ENCODE measurements at places on chromosomes 13 and 19.

GRCh38 chr13:27128825-27129627 lies 42.6 kb downstream of the USP12 start:
- DNase-seq: no peak

- DNase-seq: no peak
Measured at GRCh38 chr13:110162866-110163658, 143.9 kb downstream of the COL4A1 start.

- DNase-seq: no peak
Measured at GRCh38 chr19:12034620-12035019, 859 bp downstream of the ZNF433 start.

DNA sequence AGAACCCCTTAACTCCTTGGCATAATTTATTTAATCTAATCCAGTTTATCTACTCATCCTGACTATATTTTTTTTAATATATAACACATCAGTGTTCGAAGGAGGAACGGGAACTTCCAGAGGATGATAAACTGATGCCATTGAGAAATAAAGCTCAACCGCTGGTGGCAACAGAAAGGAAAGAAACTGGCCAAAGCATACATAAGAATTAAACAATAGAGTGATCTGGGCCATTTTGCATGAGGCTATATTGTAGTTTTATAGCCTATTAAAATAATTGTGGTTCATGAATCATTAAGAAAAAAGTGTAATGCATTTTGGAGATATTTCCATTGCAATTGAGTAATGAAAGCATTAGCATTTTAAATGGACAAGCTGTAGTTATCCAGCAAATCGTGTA lies 94.2 kb downstream of the FRY start:
- DNase-seq: no peak

DNA sequence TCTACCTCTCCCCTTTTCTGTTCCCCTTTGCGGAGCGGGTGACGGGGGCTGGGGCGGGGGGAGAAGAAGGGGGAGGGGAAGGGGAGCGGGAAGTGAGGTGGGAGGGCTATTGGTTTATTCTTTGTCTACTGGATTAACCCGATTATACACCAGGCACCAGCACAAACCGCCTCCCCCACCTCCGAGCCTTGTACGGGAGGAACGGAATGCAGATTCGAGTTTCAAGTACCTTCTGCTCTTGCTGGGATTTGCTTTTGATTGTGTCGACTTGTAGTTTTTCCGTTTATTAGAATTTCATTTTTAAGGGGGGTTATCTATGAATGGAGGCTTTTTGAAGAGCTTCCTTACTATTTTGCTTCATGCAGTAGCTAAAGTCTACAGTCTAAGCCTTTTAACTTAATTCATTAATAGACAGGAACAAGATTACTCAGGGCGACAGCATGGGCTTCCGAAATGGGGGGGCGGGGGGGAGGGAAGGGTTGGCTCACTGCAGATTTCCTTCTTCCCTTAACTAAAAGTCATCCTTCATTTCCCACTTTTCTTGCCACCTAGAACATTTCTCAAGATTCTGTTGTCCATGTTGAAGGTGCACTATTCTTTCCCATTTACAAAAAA lies 937 bp upstream of the SPRY2 start:
- no peak for DNase-seq

DNA sequence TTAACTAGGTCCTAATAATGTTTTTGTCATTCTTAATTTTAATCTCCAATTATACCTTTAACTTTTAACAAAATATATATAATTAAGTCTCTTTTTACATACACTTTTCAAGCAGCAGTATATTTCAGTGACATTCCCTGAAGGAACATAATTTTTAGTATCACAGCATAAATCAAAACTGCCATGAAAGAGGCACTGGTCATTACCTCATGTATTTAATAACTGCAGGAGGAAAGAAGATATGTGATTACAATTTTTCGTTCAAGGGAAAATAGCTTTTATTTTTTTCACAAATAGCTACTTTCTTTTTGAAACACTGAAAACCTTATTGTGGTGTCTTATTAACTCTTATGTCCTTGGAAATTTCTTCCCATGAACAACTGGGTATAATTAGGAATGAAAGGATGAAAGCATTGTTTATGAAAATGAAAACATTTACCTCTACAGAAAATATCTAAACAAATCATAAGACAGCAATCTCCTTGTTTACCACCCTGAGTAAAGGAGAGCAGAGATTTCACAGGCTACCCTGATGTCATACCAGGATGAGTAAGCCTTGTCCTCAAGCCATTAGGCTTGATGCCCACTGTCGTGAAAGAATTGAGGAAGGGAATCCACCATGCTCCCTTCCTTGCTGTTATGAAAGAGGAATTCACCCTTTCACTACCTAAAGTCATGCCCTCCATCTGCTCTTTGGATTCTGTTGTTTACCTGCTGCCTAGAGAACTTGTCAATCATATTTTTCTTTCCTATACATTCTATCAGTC lies 877.2 kb upstream of the PCDH20 start:
- no peak for DNase-seq

DNA sequence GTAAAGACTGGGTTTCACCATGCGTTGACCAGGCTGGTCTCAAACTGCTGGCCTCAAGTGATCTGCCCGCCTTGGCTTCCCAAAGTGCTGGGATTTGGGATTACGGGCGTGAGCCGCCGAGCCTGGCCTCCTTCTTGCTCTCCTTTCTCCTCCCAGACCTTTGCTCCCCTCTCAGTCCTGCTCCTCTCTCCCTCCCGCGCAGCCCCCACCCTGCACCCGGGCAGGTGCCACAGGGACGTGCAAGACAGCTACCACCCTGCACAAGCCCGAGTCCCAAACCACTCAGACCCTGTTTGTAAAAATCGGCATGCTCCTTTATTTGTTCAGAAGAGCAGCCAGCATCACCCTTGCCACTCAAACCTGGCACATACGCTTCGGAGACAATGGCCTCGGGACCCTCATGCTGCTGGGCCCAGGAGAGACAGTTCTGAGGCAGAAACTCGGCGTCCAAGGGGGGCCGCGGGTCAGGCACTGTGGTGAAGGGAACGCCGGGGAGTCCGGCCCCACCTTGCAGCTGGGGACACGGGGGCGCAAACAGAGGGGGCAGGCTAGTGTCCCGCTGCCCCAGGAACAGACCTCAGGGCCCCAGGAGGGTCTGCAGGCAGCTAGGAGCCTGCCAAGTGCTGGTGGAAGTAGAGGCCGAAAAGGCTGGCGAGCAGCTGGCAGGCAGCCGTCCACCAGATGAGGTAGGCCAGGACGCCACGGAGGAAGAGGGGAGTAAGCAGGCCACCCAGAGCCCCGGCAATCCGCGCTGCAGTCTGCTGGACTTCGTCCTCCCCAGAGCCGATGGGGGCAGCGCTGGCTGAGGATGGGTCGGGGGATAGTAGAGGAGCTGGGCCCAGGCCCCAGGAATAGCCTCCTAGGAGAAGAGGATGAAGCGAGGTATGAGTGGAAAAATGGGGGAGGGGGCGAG lies 18.7 kb downstream of the TMEM161A start:
- DNase-seq: no peak

- no peak for DNase-seq
Measured at GRCh38 chr13:97068151-97068550, 73.9 kb upstream of the OXGR1 start.

DNA sequence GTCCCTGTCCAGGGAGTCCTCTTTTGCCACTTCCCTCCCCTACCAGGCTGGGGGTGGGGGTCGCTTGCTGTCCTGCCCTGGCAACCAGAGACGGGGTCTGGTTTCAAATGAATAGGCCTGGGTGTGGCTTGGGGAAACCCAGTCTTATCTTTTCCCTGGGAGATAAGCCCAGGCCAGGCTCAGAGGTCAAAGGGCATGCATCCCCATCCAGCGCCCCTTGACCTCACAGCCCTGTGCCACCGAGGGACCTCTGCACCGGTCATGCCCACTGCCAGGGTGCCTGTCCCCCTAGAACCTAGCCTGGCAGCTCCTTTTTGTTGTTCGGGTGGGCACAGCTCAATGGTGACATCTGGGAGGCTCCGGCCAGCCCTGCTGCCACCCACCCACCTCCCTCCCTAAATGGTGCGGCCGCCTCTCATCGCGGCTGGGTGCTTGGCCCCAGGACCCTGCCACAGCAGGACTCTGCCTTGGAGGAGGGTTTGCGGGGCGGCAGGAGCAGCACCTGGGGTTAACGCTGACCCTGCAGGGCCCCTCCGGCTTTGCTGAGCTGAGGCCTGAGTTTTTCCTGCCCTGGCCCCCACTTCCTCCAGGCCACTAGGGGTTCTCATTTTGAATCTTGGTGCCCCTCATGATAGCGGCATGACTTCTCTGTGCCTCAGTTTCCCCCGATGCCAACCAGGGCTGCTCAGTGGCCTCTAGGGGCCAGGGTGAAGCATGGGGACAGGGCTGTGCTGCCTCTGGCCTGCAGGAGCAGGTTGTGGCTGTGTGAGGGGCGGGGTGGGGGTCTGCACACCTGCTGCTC lies 2.9 kb upstream of the CERS1 start:
- DNase-seq: peak; percentile 19

GRCh38 chr19:18469069-18469846 lies 31.3 kb upstream of the ISYNA1 start:
- peak; percentile 49 for DNase-seq

DNA sequence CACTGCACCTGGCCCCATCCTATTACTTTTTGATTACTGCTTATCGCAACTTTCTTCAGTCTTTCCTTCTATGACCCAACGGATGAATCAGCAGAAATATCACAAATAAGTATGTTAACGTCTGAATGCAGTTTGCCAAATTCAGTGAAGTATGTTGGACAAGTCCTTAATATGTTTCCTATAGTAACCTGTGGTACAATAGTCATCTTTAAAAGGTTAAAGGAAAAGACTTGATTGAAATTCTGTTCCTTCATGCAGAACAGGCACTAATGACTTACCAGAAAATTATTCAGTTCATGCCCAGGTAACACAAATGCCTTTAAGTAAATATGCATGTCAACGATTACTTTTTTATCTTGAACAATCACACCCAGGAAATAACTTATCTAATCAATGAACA lies 242.6 kb downstream of the KCTD12 start:
- no peak for DNase-seq

DNA sequence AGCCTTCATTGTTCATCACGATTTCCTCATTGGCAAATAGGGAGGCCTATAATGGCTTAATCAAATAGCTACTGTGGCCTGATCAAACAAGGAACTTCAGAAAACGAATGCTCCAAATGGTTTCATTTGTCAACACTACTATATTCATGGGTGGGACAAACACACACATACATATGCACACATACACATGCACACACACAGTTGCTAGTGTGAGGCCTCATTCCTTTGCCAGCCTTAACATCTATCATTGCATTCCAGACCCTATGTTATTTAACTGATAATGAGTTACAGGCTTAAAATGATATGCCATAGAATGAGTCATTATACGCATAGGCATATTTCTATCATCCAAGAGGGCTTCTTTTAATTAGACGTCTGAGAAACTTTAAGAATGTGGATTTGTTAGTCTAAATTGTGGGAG lies 140.2 kb downstream of the KLF5 start:
- DNase-seq: no peak

DNA sequence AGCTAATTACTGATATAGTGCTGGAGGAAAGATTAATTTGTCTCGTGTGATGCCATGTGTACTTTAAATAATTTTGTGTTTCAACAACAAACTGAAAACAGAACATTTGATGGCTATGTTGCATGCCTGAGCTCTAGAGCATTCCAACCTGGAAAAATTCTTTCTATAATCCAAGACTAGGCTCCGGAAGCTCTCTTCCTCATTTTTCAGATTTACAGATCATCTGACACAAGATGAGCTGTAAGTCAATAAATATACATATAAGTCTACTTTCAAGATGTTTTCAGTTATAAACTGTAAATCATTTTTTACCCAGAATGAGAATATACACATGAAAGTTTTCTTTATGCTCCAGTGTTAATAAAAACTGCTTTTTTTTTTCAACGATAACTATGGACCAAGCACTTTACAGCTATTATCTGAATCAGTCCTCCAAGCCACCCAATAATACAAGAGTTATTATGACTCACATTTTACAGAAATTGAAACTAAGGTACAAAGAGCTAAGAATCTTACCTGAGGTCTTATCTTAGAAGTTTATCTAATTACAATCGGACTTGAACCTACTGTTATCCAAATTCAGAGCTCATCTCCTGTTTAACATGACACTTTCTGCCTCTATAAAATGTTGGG lies 6.4 kb upstream of the FOXO1 start:
- DNase-seq: no peak

GRCh38 chr13:44417446-44417845 lies 43.8 kb downstream of the SERP2 start:
- DNase-seq: no peak

GRCh38 chr13:33362986-33363727 lies 77.6 kb upstream of the STARD13 start:
- peak; percentile 2 for DNase-seq

GRCh38 chr19:52007451-52007805 lies 583 bp downstream of the ZNF615 start:
- DNase-seq: no peak

DNA sequence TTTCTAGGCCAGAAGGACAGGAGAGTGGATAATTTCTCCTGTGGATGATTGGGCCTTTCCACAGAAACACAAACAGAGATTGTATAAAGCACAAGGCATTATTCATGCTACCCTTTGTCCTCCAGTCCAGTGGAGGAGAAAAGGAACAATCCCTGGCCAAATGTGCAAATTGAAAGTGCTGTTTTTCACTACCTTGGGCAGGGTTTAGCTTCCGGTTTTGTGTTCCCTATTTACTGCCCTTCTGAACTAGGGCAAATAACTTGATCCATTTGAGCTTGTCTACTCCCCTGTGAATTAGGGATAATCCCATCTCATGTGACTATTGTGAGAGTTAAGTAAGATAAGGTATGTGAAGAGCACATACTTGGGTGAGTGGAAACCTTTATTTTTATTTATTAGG lies 13.3 kb downstream of the PDX1 start:
- no peak for DNase-seq

DNA sequence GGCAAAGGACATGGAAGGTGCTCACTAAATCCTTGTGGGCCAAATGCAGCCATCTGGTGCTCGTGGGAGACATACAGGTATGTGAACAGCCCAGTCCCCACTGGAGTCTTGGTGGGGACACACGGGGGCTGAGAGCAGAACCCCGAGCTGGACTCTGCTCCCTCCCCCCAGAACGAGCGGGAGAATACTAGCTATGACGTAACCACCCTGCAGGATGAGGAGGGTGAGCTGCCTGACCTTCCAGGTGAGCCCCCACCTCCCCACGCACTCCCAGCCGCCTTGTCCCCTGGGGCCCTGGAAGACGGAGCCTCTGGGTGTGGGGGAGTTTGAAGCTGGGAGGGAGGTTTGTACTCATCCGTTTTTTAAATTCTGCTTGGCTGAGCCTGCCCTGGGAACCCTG lies 13.5 kb upstream of the EBI3 start:
- DNase-seq: no peak

GRCh38 chr19:8209462-8210378 lies 550 bp downstream of the CERS4 start:
- peak; percentile 74 for DNase-seq

DNA sequence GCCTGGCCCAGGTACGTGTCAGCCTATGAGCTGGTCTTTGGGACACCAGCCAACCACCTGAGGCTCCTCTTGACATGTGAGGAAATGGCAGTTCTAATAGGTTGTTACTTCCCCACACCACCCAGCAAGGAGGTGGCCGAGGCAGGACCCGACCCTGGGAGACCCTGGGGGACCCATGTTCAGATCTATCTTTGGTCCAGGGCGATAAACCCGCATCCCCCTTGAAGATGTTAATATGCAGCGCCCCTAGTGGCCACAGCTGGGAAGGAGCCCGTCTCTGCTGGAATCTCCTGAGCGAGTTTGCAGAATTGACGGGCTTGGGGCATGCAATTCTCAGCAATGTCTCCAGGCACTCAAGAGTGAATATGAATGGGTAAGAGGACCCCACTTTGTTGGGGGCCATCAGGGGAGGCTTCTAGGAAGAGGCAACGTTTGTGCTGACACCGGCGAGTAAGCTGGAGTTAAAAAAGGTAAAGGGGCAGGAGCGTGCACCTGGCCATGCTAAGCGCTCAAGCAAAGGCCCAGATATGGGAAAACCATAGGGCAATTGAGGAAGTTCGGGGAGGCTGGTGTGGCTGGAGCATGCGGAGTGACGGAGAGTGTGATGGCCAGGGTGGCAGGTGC lies 1.5 kb upstream of the MYO1F start:
- DNase-seq: peak; percentile 80

Data from CD4-positive, alpha-beta T cell (primary cell).